Pulmonary artery endothelial cell (primary cell): ENCODE measurements at places on chromosomes 3 and 15.
A peak's percentile ranks its signal among the peaks of the same experiment; 100 is the strongest.

- DNase-seq = no peak
Observed at GRCh38 chr15:31331389-31331788, 4.8 kb downstream of the KLF13 start.

GRCh38 chr15:36501063-36501678 lies 78.3 kb upstream of the CDIN1 start:
- DNase-seq = peak; percentile 29

- DNase-seq = no peak
Observed at GRCh38 chr15:63080634-63081250, 38.2 kb downstream of the TPM1 start.

DNA sequence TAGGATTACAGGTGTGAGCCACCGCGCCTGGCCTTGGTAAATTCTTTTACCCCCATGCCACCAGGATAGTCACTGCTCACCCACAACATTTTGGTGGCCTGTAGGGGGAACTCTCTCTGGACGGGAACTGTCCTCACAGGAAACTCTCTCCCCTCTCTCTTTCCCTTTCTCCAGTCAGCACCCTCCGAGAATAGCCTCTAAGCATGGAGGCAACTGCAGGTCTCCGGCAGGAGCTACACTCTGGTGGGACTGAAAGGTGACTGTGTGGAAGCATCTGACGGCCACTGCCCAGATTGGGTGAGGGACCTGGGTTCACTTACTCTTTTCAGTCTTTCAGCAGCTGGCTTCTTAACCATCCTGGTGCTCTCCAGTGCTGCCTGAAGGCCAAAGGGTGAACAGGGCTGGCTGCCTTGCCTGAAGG lies 21.3 kb downstream of the TRANK1 start:
- DNase-seq = no peak
